ENCODE measurements at places on chromosomes 7 and 10. TPM values are rescaled to one million over a fixed set of nuclear protein-coding genes. Genes with fewer than 3 reads are reported as not detected.

Gene AZGP1
- not detected for total RNA-seq

Gene CHST15
- 35.5 TPM for total RNA-seq

Gene CCL26
- 1.3 TPM for total RNA-seq

Gene RSU1
- 224 TPM for total RNA-seq

Gene JAKMIP3
- 0.32 TPM for total RNA-seq

Gene ASB13
- 33.4 TPM for total RNA-seq

Gene SHTN1
- total RNA-seq: 4.4 TPM

Gene RRP12
- total RNA-seq: 20.4 TPM

Gene CLDN4
- total RNA-seq: 0.16 TPM

Gene STOX1
- 0.12 TPM for total RNA-seq

Gene ZP3
- 2.3 TPM for total RNA-seq

Gene OR13A1
- not detected for total RNA-seq

Gene TAS2R5
- total RNA-seq: 0.24 TPM

Gene LDB3
- not detected for total RNA-seq

Gene GPR22
- total RNA-seq: not detected

All from hair follicle dermal papilla cell (primary cell).